Esophagus squamous epithelium (tissue), 5 donors: ENCODE measurements at places on chromosomes 5 and 9.

- no peaks in the 10 kb centered on the region for H3K36me3 ChIP-seq
- H3K4me3 ChIP-seq: no peak overlapping the region
- no peak for DNase-seq
Observed at GRCh38 chr5:122429545-122430318, 117.7 kb downstream of the SNCAIP start.

DNA sequence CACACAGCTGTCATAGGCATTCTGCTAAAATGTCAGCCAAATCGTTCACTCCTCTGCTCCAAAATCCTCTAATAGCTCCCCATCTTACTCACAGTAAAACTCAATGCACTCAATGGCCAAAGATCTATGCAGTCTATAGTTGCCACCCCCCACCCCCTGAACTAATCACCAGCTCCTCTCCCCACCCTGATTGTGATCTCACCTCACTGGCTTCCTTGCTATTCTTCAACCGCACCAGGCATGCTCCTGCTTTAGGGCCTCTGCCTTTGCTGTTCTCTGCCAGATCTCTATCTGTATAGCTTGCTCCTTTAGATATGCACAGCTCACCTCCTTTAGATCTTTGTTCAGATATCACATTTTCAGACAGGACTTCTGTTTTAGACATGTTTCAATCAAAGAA is 33.2 kb upstream of the SNX2 start:
- no peaks in the 10 kb centered on the region for H3K36me3 ChIP-seq
- peaks cover 2% of the 10 kb centered on the region for H3K4me1 ChIP-seq
- no peaks in the 10 kb centered on the region for H3K27me3 ChIP-seq
- no peak overlapping the region for H3K4me3 ChIP-seq
- H3K27ac ChIP-seq: no peak overlapping the region

DNA sequence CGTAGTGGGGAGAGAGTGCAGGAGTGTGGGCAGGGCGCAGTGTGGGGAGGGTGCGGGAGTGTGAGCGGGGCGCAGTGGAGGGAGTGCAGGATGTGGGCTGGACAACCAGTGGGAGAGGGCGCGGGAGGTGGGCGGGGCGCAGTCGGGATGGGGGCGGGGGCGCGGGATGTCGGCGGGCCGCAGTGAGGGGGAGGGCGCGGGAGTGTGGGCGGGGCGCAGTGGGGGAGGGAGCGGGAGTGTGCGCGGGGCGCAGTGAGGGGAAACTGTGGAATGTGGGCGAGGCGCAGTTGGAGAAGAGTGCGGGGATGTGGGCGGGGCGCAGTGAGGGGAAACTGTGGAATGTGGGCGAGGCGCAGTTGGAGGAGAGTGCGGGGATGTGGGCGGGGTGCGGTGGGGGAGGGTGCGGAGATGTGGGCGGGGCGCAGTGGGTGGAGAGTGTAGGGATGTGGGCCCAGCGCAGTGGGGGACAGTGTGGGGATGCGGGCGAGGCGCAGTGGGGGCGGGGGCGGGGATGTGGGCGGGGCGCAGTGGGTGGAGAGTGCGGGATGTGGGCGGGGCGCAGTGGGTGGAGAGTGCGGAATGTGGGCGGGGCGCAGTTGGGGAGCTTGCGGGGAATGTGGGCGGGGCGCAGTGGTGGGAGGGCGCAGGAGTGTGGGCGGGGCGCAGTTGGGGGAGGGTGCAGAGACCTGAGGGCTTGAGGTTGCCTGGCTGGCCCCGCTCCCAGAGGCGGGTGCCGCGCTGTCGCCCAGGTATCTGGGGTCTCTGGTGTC is at the start of gene NXNL2:
NXNL2 (plus strand) TSS at position 723 of the 770 bp plus-strand sequence. CDS start 257 bp downstream, outside the sequence.
- H3K36me3 ChIP-seq: no peaks in the 10 kb centered on the region
- H3K4me1 ChIP-seq: peaks cover 22% of the 10 kb centered on the region
- H3K27me3 ChIP-seq: no peaks in the 10 kb centered on the region
- DNase-seq: no peak

DNA sequence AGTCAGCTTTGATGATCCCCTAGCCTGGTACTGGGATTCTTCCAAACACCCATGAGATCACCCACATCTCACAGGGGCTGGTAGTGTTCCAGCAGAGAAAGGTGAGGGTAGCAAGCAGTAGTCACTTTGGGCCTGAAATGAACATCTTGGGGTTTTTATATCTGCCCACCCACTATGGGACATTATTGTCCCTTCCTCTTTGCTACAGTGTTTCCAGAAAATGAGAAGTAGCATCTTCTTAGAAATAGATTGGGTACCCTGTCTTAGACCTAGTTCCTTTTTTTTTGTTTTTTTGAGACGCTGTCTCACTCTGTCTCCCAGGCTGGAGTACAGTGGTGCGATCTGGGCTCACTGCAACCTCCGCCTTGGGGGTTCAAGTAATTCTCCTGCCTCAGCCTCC is 249.2 kb upstream of the ANKRD55 start:
- no peak for DNase-seq
- H3K27ac ChIP-seq: peak overlapping the region; percentile 94
- peaks cover 6% of the 10 kb centered on the region for H3K4me1 ChIP-seq

- no peaks in the 10 kb centered on the region for H3K27me3 ChIP-seq
- H3K4me1 ChIP-seq: peaks cover 38% of the 10 kb centered on the region
- no peak for DNase-seq
- H3K4me3 ChIP-seq: no peak overlapping the region
Observed at GRCh38 chr5:78547183-78547582, 101.4 kb downstream of the LHFPL2 start.

DNA sequence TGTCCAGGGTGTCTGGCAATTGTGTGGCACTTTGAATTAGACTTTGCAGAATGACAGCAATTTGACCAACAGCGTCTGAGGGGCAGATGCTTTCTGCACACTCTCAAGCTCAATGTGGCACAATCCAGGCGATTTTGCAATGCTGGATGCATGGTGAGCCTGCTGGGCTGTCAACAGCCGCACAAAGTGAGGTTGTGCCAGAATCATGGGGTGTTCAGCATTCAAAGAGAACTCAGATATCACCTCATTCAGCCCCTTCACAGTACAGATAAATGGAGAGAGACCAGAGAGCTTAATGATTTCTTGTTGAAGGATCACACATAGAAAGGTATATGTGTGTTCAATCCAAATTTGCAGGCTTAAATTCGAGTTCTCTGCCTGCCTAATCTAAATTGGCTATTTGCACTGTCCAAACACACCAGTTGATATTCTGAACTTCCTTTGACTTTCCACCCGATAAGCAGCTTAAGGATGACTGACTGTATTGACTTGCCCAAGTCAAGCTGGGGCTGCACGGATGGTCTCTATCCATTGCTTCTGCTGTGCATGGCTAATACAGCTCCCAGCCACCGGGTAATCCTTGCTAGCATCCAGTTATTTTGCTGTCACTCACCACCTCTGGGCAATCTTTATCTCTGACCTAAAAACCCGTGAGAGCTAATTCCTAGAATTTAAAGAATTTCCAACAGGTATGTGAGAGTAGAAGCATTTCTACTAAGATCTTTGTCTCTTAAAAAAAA is 157.9 kb upstream of the TAS2R1 start:
- H3K27ac ChIP-seq: no peak overlapping the region
- no peaks in the 10 kb centered on the region for H3K36me3 ChIP-seq
- DNase-seq: no peak
- H3K4me1 ChIP-seq: no peaks in the 10 kb centered on the region
- H3K4me3 ChIP-seq: no peak overlapping the region

DNA sequence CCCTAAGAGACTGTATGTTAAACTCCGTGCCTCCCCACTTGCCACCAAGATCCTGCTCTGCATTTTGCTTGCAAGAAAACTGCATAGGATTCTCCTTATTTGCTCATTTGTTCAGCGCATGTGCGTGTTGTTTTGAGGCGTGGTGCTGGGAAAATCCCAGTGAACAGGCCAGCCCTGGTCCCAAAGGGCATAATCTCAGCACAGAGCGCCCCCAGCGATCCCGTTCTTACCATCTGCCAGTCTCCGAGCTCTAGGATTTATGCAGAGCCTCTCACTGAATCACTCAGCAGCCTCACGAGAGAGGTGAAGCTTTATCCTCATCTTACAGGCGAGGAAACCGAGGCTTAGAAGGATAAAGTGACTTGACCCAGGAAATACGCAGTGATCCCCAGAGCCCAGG is 11.5 kb downstream of the PRRX2 start:
- no peaks in the 10 kb centered on the region for H3K36me3 ChIP-seq
- H3K4me1 ChIP-seq: no peaks in the 10 kb centered on the region
- no peak for DNase-seq
- H3K27me3 ChIP-seq: no peaks in the 10 kb centered on the region

DNA sequence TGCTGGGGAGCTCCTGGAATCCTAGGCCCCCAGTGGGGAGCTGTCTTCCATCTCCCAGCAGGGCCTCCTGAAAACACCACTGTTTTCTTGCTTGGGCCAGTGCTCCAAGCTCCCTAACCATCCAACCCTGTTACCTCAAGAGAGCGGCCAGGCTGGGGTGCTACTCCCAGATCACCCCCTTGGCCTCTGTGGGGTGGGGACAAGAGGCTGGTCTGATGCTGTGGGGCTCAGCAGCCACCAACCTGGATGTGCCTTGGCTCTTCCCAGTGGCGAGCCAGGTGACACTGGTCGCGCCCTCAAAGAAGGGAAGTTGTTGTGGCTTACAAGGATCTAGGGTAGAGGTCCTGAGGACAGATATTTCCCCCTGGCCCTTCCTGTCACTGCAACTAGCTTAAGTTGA is 49.0 kb downstream of the SECISBP2 start:
- no peak for DNase-seq
- no peaks in the 10 kb centered on the region for H3K27me3 ChIP-seq
- peaks cover 5% of the 10 kb centered on the region for H3K36me3 ChIP-seq

GRCh38 chr9:99349870-99350269 is 127.8 kb downstream of the SEC61B start:
- H3K27me3 ChIP-seq: no peaks in the 10 kb centered on the region
- DNase-seq: no peak
- H3K4me3 ChIP-seq: no peak overlapping the region
- H3K4me1 ChIP-seq: peaks cover 7% of the 10 kb centered on the region
- no peak overlapping the region for H3K27ac ChIP-seq

GRCh38 chr5:52861368-52861767 is 73.7 kb downstream of the ITGA1 start:
- H3K4me1 ChIP-seq: peaks cover 19% of the 10 kb centered on the region
- no peak overlapping the region for H3K4me3 ChIP-seq
- H3K27ac ChIP-seq: no peak overlapping the region
- no peak for DNase-seq
- H3K27me3 ChIP-seq: no peaks in the 10 kb centered on the region

- no peaks in the 10 kb centered on the region for H3K27me3 ChIP-seq
- no peaks in the 10 kb centered on the region for H3K36me3 ChIP-seq
- DNase-seq: peak; percentile 13
- H3K27ac ChIP-seq: no peak overlapping the region
Observed at GRCh38 chr9:114898741-114899140, 31.6 kb downstream of the TNFSF8 start.

DNA sequence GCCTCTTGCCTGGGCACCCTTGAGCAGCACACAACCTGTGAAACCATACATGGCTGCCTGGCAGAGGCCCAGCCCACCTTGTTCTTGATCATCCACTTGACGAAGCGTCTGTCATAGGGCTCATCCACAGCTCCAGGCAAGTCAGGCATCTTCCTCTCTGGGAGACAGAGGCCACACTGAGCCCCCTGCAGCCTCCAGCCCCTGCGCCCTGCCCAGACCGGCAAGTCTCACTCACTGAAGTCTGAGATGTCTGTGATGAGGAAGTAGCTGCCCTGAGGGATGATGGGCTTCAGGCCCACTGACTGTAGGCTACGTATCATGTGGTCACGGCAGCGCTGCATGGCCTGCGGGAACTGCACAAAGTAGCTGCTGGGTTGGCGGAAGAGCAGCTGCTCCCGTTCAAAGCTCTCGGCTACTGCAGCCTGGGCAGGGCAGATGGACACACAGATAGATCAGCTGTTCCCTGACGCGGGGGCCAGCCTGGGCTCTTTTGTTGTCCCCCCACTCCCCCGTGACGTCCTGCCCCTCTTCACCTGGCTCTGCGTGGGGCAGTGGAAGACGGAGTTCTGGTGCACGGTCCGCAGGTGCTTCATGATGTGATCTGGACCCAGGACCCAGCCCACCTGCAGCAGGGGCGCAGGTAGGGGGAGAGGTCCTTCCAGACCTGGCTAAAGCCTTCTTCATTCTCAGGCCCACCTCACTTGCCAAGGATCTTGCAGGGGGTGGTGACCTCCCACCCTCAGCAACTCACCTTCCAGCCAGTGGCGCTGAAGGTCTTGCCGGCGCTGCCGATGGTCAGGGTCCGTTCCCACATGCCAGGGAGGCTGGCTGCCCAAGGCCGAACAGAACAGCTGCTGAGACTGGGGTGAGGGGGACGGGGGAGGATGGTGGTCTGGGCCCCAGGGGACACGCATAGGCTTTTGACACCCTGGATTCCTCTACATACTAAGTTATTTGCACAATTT is 5.9 kb upstream of the SPOUT1 start:
- no peak overlapping the region for H3K27ac ChIP-seq
- H3K4me3 ChIP-seq: no peak overlapping the region
- H3K4me1 ChIP-seq: no peaks in the 10 kb centered on the region
- DNase-seq: no peak
- H3K36me3 ChIP-seq: peaks cover 71% of the 10 kb centered on the region

DNA sequence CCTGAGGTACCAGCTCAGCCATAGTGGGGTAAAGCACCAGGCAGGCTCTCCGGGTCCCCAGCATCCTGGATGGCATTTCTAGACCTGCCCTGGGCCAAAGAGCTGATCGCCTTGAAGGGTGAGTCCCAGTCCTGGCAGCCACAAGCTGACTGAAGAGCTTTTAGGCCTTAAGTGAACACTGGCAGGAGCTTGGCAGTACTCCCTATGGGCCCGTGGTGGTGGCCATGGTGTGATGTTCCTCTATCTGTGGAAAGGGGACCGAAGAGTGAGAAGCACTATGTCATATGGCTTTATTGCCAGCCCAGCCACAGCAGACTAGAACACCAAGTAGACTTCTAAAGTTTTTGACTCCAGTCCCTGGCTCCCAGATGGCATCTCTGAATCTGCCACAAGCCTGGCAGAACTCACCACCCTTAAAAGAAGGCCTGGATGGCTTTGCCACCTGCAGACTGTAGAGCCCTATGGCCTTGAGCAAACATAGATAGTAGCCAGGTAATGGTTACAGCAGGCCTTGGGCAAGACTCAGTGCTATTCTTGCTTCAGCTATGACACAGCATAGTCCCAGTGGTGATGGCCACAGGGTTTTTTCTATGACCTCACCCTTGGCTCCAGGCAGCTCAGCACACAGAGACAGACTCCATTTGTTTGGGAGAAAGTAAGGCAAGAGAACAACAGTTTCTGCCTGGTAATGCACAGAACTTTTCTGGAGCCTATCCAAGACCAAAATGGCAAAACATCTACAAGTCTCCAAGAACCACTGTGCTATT is 801.5 kb upstream of the DMAC1 start:
- H3K36me3 ChIP-seq: no peaks in the 10 kb centered on the region
- DNase-seq: no peak
- no peak overlapping the region for H3K4me3 ChIP-seq
- H3K4me1 ChIP-seq: no peaks in the 10 kb centered on the region
- H3K27me3 ChIP-seq: no peaks in the 10 kb centered on the region
